Frontal cortex (tissue), 4 donors: ENCODE measurements at places on chromosomes 1 and 21. TPM values are rescaled to one million over a fixed set of nuclear protein-coding genes. Genes with fewer than 3 reads are reported as not detected.

- DNase-seq, result no peak
These were observed 1.2 kb downstream of the RSRP1 start for GRCh38 chr1:25245809-25246599.

DNA sequence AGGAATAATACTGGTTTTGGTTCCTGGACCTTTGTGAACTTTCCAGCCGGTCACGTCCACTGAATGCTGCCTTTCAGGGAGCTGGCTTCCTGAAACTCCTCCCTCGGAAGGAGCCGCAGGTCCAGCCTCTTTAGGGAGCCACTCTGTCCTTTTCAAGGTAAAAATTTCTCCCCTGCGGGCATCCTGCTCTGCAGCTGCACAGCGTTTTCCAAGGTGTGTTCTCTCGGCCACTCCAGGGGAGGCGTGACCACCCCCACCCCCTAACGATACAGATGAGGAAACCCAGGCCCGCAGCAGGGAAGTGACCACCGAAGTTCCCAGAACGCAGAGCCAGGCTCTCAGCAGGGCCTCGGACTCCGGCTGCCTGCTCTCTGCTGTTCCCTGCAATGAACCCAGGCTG is 21.5 kb downstream of the PADI2 start:
- DNase-seq, result no peak

DNA sequence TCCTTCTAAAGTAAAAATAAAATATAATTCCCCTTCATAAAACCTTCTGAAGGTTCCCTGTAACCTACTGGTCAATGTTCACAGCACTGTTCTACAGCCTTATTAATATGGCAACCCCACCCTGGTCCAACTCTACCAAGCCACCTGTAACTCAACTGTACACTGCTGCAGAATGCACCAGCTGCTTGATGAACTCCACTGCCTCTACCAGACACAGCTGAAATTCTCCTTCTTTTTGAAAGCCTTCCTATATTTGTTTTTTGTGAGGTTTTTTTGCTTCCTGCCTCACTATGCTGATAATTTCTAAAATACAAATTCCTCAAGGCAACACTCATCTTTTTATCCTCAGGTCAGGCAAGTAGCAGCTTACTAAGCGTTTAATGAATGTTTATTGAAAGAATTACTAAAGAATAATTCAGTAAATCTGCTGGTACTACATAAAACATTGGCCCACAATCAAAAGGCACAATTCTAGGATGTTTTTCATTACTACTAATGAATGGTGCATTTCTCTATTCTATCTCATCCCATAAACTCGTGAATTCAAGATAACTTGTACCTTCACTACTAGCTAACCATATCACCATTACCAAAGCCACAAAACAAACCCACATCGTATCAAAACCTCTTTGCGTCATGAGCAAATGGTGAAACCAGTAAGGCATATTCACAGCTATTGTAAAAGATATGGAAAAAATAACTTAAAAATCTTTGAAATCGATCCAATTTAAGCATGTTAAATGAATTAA is 2.4 kb downstream of the SSX2IP start:
- DNase-seq, result no peak

Gene PGBD5
- total RNA-seq, result 15.9 TPM

GRCh38 chr1:27979151-27979858 is 19.5 kb downstream of the XKR8 start:
- no peak for DNase-seq

- DNase-seq, result peak; percentile 38
These were observed 28.5 kb upstream of the KCNA2 start for GRCh38 chr1:110634455-110635311.

Gene CELA3A
- total RNA-seq, result not detected

DNA sequence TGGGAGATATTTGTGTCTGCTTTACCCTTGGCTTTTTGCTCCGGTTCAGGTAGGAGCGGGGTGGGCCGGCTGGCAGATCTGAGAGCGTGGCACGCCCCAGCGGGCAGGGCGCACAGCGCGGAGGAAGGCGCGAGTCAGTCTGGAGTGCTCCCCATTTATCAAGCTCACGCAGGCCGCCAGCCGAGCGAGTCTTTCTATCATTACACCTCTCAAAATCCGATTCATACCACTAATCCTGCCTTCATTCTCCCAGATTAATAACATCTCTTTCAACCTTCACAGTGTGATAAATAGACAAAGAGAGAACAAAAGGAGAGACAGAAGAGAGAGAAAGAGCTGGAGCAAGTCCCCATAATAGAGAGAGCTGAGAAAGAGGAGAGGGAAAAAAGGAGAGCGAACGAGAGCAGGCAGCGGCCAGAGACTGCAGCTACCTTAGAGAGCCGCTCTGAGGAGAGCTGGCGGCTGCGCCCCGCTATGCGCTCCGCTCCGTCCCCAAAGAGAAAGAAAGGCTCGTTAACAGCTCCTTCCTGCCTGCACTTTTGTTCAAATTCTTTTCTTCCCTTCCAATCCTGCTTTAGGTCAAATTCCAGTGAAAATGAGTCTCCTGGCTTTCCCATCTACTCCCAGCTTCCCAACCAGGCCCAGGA is 48.0 kb downstream of the DMAP1 start:
- DNase-seq, result no peak

GRCh38 chr21:36193200-36193599 is 36.6 kb downstream of the DOP1B start:
- no peak for DNase-seq

Gene PPIAL4G
- total RNA-seq, result 0.41 TPM

DNA sequence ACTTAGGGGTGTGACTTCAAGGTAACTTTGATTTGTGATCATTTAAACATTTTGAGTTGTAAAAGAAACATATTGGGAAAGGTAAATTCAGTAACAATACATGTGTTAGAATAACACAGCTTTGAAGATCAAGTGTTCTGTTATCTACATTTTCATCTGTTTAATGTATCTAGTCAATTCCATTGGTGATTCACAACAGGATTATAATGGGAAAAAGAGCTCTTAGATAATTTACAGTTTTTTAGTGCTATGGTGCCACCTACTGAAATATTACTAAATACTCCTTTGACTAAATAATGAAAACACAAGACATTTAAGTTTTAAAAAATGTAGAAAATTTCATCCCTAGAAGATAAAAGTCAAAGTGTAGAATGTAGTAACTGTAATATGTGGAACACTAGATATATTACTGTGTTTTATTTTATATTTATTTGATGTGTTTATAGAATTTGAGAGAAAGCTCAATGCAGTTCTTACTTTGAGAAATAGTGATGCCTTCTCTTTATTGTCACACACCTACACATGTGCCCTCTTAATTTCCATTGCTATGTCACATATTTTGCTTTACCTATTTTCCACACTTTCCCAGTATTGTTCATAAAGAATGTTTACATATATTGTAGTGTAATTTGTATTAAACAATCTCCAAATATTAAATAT is 47.4 kb downstream of the PTPRC start:
- no peak for DNase-seq

Gene SH2D2A
- total RNA-seq, result 0.41 TPM

DNA sequence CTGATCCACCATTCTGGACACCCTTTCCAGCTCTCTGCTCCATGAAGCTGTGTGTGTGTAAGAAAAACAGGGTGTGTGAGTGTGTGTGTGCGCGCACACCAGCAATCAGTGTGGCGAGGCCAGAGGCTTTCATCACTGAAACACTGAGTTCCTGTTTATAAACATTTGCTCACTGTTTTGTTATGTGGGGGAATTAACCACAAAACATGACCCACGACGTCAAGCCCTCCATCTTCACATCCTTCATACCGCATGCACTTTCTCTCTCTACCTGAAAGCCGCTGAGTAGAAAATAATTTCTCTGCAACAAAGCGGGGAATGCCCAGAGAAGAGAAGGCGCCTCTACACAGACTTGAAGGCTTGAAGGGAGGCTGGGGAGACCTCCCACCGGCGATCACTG is 148.9 kb upstream of the IRF2BP2 start:
- DNase-seq, result no peak

DNA sequence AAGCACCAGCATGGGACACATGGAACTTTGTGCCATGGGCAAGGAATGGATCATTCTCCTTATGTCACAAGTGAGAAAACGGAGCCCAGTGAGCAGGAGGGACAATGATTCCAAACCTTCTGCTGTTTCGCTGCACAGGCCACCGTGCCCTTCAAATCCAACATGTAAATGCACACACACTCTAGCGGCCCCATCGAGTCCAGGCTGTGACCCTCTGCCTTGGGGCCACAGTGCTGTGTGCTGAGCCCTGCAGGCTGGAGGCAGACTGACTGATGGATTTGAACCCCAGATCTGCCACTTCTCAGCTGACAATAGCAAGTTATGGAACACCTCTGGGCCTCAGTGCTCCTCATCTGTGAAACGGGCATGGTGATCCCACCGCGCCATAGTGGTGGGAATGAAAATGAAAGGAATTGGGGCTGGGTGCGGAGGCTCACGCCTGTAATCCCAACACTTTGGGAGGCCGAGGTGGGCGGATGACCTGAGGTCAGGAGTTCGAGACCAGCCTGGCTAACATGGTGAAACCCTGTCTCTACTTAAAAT is 63.6 kb downstream of the ALPL start:
- no peak for DNase-seq

Gene DNAJC28
- total RNA-seq, result 6.5 TPM

GRCh38 chr1:80827666-80828065 is 973.1 kb upstream of the ADGRL2 start:
- no peak for DNase-seq

- no peak for DNase-seq
These were observed 13.1 kb upstream of the UBR4 start for GRCh38 chr1:19222979-19223824.

- DNase-seq, result no peak
These were observed 165.3 kb downstream of the FASLG start for GRCh38 chr1:172824209-172824608.

Gene ASCL5
- total RNA-seq, result not detected

DNA sequence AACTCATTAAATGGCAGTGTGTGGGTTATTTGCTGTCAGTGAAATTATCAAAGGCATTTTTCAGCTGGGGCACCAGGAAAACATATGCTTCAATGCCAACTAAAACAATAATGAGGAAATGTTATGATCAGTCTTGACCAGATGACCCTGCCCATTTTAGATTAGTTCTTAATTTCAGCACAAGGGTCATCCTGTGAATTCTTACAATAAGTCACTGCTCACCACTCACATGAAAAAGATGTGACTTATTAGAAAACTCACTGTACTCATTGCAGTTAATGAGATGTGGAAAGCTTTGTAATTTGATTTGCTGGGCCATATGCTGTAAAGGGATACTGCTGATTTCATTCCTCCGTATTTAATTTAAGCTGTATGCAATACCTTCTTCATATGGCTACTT is 178.5 kb upstream of the LMO4 start:
- no peak for DNase-seq

- no peak for DNase-seq
These were observed 316.4 kb upstream of the SGIP1 start for GRCh38 chr1:66217561-66217960.

- DNase-seq, result no peak
These were observed 6.1 kb downstream of the DFFB start for GRCh38 chr1:3863231-3863935.

GRCh38 chr1:29633771-29634170 is 397.4 kb downstream of the PTPRU start:
- DNase-seq, result no peak

Gene RXFP4
- not detected for total RNA-seq

Gene ATP6V1G3
- total RNA-seq, result not detected

DNA sequence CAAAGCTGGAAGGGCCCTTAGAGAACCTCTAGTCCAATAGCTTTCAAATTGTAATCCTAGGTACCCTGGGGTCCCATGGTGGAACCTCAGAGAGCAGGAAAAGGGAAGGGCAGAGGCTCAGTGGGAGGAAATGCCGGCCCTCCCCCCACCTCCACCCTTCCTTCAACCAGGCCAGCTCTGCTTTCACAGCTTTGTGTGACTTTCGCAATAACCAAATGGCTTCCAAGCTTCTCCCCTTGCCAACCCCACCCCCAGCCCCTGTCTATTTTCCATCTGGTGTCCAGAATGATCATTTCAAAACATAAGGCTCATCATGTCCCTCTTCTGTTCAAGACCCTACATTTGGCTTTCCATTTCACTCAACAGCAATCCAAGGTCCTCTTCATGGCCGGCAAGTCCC is 74.4 kb downstream of the CD58 start:
- DNase-seq, result no peak

Gene LCE3E
- total RNA-seq, result not detected

Gene ACTL8
- total RNA-seq, result under 0.01 TPM

DNA sequence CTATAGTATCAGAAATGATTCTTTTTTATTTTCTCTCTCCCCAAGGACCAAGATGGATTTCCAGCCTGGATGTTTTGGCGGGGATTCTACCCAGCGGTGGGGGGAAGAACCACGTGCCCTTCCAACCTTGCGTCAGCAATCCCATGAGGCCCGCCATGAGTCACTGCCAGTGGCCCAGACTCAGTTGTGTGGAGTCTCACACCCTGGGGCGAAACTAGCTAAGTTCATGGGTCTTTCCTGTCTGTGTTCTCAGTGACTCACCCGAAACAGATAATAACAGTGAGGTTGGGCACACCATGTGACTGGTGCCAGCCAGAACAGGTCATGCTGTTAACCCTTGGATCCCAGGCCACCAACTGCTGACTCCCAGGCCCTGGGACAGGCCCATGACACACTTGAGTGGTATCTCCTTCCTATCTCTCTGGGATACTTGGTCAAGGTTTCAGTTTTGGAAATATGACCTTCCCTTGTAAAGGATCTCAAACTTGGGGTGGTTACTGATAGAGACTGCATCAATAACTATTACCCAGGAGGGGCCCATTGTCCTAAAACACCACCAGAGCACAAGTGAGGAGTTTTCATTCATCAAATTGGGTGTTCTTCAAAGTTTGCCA is 98.0 kb upstream of the DUSP10 start:
- DNase-seq, result no peak

- DNase-seq, result no peak
These were observed 34.8 kb downstream of the WDR4 start for GRCh38 chr21:42844411-42845113.

DNA sequence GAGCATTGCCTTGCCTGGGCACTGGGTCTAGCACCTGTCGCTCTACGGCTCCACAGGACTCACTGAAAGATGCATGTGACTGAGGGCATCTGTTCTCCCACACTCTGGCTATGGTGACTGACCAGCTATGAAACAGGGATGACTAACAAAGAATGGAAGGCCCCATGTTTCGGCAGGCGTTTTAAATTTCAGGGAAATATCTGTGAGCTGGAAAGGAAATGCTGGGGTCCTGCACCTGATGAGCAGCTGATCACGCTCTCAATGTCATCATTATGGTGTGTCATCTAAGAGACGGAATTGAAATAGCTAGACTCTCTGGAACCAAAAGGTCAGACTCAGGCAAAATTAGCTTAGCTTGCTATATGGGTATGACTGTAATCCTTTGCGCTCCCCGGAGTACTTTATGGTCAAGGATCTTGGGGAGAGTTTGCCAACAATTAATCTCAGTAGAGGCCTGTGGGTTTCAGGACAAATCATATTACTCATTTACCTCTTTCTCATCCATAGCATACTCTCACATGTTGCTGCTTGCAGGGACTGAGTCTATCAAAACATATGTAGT is 24.5 kb upstream of the PALMD start:
- DNase-seq, result no peak

Gene ALX3
- total RNA-seq, result 0.41 TPM

Gene UBR4
- total RNA-seq, result 69.7 TPM

GRCh38 chr1:50373532-50373931 is 49.7 kb downstream of the DMRTA2 start:
- no peak for DNase-seq

GRCh38 chr1:207933205-207933800 is 22.4 kb upstream of the CD34 start:
- no peak for DNase-seq

- no peak for DNase-seq
These were observed 86.4 kb downstream of the FAF1 start for GRCh38 chr1:50873458-50874187.

- DNase-seq, result no peak
These were observed 322.1 kb upstream of the TMPRSS15 start for GRCh38 chr21:18725653-18726052.

GRCh38 chr1:61386770-61387169 is 304.4 kb downstream of the NFIA start:
- DNase-seq, result no peak
